ENCODE measurements at places on chromosomes 7 and 10.

DNA sequence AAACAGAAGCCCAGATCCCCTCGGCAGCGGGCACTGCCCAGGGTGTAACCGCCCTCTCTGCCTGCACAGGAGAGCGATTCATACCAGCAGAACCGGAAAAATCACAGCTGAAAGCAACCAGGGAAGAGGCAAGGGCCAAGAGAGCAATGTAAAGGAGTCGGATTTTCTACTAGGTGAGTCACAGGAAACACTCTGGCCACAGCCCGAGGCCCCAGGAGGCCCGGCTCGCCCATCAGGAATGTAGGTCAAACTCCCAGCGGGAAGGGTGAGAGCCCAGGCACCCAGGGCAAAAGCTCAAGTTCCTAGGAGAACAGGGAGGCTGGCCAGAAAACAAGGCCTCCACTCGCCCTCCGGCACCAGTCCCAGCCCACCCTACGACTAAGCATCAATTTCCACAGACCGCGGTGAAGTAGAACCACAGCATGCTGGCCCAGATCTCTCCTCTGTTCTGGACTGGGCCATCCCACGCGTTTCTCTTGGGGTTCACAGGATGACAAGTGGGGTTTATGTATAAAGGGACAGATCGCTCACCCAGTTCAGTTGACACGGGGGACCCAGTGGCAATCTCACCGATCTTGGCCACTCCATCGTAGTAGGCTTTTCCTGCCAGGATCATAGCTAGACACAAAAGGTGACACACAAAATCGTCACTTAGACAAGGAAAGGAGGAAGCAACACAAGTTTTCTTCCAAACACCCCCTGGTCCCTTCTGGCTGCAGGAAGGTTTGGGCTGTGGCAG, 46.2 kb downstream of the BAIAP2L1 start:
- no peak for DNase-seq

DNA sequence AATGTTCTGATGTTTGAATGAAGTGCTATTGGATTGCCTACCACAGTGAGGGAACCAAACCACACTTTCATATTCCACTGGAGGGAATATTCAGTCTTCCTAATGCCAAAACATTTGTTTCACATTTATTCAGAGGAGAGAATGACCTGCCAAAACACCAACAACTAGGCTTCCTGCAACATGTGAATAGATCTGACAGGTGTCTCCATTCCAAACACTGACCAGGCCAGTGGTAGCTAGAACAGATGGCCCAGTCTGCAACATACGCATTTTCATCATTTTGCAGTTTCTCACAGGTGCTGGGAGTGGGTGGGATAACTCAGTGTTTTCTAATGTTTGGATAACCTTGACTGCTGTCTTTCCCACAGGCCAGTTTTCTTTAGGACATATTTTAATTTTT, 110.0 kb downstream of the RELN start:
- no peak for DNase-seq

- DNase-seq = no peak
These were observed 23.8 kb upstream of the AHR start for GRCh38 chr7:17274551-17275245.

DNA sequence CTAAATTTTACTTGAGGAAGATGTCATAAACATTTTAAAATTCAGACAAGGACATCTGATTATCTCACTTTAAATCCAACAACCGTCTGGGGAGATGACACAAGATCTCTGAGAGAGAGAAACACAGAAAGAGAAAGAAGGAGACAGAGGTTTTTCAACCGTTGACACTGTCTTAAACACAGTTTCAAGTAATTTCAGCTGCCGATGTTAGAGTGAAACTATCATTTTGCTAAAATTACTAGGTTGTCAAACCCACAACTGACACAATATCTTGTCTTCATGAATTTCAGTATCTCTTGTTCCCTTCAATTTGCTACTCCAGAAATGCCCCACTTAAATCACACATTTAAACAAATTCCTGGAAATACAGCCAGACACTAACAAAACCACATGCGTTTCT, 174.8 kb downstream of the RAPGEF5 start:
- no peak for DNase-seq

DNA sequence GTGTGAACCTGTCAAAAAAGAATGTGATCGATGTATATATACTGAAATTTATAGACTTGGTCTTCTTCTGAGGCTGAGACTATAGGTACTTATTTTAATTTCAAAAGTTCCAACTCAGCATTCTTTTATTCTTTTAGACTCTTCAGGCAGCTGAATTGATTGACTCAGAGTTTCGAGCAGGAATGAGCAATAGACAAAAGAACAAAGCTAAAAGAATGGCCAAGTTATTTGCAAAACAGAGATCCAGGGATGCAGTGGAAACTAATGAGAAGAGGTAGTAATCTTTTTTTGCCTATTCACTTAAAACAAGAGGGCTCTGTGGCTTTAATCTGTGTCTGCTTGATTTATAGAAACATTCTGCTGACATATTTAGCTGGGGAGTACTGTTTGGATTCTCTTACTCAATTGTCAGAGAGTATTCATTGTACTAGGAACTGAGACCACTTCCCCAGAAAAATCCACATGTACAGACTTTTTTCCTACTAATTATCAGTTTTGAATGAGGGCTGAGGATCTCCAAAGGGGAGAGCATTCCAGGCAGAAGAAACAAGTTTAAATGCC, 30.1 kb downstream of the BTAF1 start:
- no peak for DNase-seq

DNA sequence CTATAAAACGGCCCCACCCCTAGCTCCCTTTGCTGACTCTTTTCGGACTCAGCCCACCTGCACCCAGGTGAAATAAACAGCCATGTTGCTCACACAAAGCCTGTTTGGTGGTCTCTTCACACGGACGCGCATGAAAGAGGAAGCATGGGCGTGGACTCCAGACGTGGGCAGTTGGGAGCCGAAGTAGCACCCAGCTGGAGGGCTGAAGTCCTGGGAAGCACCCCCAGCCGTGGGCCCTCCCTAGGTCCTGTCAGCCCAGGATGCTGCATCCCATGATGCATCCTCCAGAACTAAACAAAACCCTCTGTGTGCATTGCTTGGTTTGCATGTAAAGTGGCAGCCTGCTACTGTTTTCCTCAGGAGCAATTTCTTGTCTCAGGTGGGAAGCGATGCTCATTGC, 62.1 kb upstream of the CFAP46 start:
- DNase-seq = no peak

DNA sequence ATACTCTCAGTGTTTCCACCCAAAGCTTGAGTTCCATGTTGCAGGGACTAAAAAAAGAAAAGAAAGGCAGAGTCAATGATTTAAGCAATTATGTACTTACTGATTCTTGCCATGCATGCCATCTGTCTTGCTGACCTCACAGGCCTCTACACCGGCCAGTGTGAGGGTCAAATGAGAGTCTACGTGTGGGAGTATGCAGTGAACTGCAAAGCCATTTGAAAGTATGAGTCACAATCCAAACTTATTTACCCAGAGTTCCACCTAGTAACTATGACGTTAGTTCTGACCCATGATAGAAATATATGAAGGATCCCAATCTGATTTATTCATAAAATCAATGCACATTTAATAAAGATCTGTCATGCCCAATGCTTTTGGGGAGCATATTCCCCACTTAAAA, 26.5 kb downstream of the PDE1C start:
- no peak for DNase-seq

Measured in renal cortex interstitium (tissue), 15 donors.